ENCODE measurements at places on chromosomes 13 and 19.

DNA sequence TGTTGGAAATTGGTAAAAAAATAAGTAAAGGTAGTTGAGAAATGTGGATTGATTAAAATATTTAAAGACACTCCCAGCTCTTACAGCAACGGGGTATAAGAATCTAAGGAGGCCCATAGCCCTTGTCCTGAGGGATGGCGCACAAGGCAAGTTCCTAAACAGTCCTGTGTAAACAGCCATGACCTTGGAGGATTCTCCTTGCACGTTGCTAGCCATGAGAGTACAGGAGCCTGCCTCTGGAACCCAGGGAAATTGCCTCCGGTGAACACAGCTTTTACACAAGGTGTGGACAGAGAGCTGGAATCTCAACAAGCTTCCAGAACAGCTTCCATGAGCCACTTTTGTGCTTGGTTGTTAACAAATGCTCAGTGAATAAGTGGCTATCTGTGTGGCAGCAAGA is 378.2 kb downstream of the FOXO1 start:
- no peak for DNase-seq

GRCh38 chr13:28046981-28047380 is 53.4 kb downstream of the FLT3 start:
- DNase-seq = no peak

- no peak for DNase-seq
Measured at GRCh38 chr19:30006207-30006606, 64.2 kb downstream of the URI1 start.

DNA sequence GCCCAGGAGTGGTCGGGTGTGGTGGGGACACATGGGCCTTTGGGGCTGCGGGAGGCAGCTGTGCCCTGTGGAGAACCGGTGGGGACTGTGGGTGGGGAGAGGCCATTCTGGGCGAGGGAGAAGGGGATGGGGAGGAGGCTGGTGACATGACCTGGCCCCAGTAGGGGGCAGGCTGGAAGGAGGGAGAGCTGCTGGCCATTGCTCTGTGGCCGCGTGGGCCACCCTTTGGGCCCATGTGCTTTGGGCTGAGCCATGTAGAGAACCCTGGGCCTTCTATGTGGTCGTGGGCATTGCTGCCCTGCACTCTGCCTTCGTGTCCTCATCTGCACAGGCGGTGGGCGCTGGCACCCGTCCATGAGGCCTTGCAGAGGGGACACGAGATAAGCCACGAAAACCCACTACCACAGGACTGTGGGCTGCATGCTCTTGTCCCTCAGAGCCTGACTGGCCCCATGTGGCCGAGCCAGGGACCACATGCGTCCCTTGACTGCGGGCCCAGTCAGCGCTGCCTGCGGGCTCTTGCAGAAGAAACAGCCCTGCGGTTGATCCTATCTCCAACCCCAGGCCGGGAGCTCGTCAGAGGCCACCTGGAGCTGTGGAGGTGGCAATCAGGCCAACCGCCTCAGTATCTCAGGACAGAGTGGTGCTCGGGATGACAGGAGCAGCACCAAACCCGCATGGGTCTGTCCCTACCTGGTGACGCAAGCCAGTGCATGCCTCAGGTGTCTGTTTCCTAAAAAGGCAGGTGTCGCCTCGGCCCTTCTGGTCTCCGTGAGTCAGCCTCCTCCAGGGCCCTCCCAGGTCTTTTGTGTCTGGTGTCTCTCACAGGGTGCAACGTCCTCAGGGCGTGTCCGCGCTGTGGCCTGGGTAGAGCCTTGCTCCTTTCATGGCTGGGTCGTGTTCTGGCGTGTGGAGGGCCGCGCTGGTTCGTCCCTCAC is 14.3 kb downstream of the FZR1 start:
- DNase-seq = no peak

- DNase-seq = peak; percentile 52
Measured at GRCh38 chr13:30480292-30480950, 14.7 kb upstream of the HMGB1 start.

DNA sequence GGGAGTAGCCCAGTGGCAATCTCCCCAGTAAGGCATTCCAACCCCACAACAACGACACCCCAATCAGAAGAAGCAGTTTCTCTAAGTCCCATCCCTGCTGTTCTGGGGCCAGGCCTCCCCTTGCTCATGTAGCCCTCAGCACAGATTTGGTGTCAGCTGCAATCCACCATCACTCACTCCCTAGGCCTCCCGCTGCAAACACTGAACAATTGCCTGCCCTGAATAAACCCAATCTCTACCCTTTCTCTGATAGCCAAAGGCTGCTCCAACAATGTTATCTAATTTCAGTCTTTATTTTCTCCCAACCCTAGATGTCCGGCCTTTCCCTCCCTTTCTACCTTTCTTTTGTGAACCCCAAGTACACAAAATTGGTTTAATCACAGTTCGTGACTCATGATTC is 5.6 kb upstream of the SOX21 start:
- DNase-seq = no peak

DNA sequence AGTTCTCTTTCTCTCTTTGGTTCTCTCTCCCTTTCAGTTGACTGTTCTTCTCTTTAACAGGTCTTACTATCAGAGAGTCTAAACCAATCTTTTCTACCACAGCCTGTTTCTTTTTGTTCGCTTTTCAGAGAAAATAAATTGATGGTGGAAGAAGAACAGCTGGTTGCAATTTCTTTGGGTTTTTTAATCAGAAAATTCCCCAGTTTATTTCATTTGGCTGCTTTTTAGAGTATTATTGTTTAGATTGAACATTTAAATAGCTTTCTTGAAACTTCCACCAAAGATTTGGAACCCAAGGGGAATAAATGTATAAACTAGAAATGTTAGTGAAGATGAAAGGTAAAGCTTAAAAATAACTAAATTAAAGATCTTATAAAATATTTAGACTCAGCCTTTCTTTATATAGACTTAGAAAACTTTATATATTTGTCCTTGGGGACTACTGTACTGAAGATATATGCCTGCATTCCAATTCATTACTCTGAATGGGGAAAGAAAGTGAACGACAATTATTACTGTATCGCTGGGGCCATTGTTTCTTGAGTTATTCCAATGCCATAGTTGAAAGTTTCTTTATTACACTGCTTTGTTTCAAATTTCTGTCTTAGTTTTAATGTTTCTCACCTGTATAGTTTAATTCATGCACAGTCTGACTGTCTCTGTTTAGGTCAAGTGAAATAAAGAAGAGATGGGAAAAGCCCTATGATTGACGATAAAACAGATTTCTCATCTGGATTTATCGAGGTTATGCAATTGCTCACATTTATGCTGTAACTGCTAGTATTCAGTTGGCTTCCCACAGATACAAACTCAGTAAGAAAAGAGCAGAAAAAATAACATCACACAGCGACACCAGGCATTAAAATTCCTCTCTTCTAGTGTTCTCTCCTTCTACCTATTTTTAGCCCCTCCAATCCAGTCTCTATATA is 169.4 kb upstream of the CSNK1A1L start:
- no peak for DNase-seq

DNA sequence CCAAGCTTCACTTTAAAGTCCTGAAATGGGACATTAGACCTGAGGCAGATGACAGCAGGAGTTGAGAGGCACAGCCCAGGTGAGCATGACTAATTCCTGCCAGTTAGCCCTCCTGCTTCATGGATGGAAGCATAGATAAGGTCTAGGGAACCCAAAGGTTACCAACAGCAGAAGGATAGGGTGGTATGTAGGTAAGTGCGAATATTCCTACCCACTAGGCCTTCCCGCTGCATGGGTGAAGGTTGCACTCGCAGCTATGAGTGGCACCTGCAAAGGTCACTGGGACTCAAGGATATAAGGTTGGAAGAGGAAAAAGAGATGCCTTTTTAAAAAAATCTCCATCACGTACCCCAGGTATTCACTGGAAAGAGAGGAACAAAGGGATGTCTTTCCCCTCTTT is 12.2 kb upstream of the MLLT1 start:
- DNase-seq = no peak

- DNase-seq = no peak
Measured at GRCh38 chr13:52061587-52061986, 37.1 kb downstream of the UTP14C start.

- no peak for DNase-seq
Measured at GRCh38 chr19:45154064-45154827, 6.5 kb downstream of the NKPD1 start.

DNA sequence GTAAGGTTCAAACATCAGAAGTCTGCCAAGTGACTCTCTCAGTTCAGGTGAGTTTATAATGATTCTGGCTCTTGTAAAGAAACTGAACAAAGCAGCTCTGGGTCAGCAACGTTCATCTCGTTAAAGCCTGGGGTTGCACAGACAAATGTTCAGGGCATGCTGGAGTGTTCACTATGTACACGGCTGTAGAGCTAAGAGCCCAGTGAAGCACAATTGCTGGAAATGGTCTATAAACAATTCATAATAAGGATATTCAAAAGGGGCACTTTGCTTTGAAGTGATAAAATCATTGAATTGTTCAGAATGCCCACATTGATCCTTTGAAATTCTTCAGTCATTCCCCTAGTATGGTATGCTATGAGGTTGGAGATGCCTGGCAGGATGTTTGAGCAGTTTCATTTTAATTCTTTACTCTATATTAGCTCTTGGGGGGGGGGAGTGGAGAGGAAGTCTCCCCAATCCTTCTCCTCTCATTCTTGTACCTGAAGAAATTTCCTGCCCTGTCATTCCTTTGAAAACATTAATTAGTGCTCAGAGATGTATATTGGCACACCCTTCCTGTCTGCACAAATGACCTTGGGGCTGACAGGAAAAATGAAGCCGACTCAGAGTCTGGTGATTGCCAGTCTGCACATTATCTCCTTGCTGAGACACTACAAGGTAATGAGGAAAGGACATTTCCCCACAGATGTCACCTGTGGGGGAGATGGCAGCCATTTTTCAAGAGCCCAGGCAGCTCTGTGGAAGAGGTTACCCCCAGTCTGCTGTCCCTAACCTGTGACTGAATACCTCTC is 145.5 kb downstream of the DLEU7 start:
- no peak for DNase-seq

- DNase-seq = peak; percentile 95
Measured at GRCh38 chr13:41060724-41061074, 610 bp upstream of the WBP4 start.
